Cerebellar nuclear complex (tissue), 1 donor: ENCODE measurements at places on chromosomes 13 and 19.

GRCh38 chr19:53908106-53908934 is 758 bp upstream of the CACNG7 start:
- DNase-seq, result peak; percentile 74

GRCh38 chr19:571566-571974 is 826 bp upstream of the BSG start:
- DNase-seq, result no peak

DNA sequence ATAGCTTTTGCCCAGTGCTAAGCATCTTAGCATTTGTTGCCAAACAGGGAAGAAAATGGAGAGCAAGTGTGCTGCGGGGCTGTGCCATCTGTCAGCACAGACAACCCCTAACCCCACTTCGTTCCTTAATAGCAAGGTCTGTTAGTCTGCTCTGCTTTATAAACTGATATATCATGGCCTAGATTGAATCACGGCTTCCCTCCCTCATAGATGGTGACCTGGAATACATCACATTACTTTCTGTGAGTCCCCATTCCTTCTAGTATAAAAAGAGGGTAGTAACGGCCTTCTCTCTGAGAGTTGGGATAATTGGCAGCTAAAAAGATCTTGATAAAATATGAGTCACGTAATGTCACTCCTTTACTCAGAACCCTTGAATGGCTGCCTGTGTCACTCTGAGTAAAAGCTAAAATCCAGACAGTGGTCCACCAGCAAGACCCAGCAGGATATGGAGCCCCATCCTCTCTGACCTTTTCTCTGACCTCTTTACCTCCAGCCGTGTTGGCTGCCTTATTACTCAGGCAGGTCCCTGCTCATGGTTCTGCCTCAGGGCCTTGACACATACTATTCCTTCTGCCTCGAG is 151.7 kb downstream of the DLEU7 start:
- no peak for DNase-seq

- no peak for DNase-seq
Observed at GRCh38 chr19:48454150-48454730, 1.1 kb upstream of the KCNJ14 start.

GRCh38 chr13:110572778-110573118 is 11.2 kb upstream of the RAB20 start:
- DNase-seq, result no peak

- DNase-seq, result no peak
Observed at GRCh38 chr13:70385852-70386251, 277.6 kb upstream of the KLHL1 start.

GRCh38 chr19:18282788-18283141 is 1.3 kb upstream of the JUND start:
- no peak for DNase-seq

DNA sequence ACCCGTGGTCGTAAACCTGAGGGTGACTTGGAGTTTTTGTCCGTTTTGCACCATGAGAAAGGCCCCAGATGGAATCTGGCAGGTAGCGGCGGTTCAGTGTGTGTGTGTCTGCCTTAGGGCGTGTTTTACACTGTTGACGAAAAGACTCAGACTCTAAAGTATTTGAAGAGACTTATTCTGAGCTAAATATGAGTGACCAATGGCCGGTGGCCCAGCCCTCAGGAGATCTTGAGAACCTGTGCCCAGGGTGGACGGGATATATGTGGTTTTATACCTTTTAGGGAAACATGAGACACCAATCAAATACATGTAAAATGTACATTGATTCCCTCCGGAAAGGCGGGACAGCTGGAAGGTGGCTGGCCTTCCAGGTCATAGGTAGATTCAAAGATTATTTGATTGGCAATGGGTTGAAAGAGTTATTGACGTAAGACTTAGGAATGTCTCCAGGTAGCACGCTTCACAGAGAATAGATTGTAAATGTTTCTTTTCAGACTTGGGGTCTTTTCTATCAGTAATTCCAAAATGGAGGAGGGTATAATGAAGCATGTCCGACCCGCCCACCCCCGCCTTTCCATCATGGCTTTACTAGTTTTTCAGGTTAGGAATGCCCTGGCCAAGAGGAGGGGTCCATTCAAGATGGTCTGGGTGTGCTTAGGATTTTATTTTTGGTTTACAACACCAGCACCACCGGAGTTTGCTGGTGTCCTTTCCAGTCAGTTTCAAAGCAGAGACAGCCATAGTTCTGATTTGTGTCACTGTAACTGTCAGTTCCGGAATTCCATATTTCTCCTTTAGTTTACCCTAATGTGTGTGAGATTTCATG is 1.0 kb upstream of the ZNF529 start:
- DNase-seq, result no peak

GRCh38 chr19:1046836-1047695 is 7.2 kb downstream of the ABCA7 start:
- DNase-seq, result no peak

DNA sequence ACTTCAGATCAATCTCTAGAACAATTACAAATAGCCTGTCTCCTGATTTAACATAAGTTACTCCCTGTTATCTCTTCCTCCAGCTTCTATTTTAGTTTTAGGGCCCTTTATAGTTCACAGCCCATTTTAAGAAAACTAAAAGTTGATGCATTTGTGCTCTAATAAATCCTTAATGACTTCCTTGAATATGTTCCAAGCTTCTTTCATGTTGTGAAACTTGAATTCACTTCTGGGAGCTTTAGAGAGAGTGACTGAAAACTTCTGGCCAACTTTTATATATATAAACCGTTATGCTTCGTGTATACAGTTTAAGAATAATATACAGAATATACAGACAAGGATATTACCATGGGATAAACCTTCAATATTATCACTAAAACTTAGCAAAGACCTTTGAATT is 366.8 kb downstream of the TBC1D4 start:
- no peak for DNase-seq

- no peak for DNase-seq
Observed at GRCh38 chr13:102620516-102620915, 23.7 kb downstream of the TPP2 start.

DNA sequence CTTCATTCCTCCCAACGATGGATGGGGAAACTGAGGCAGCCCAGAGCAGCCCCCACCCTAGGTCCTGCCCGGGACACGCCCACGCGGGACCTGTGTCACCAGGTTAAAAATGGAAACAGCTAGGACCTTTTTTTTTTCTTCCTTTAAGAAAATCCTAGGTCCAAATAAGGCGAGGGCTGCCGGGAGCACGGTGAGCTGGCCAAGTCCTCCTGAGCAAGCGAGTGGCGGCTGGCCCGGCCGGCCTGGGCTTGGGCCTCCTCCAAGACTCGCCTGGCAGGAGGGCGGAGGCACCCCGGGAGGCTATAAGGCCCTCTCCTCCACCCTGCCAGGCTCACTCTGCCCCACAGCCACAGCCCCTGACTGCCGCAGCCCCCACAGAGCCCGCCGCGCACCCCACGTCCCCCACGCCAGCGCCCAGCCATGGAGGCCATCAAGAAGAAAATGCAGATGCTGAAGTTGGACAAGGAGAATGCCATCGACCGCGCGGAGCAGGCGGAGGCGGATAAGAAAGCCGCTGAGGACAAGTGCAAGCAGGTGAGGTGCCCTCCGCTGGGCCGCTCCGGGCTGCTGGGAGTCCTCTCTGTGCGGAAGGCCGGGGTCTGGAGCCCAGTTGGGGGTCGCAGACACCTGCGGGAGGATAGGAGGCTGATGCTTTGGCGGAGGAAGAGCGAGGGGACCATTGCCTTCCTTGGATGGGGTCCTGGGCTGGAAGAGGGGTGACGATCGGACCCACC is 8.9 kb upstream of the TPM4 start:
- no peak for DNase-seq

DNA sequence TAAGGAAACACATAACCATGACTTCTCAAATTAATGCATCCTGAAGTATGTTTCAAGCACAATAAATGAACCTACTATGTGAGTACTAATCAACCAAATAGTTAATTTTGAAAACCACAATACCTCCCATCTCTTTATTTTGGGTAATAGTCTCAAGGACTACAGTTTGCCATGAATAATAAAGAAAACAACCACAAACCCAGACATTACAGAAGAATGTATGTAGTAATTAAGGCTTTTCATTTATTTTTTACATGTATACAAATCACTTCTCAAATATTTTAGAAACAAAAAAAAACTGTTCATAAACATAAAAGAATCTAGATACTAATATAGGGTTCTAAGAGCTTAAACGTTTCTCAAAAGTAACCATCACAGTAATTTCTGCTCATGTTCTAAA is 6.8 kb downstream of the KATNAL1 start:
- no peak for DNase-seq

DNA sequence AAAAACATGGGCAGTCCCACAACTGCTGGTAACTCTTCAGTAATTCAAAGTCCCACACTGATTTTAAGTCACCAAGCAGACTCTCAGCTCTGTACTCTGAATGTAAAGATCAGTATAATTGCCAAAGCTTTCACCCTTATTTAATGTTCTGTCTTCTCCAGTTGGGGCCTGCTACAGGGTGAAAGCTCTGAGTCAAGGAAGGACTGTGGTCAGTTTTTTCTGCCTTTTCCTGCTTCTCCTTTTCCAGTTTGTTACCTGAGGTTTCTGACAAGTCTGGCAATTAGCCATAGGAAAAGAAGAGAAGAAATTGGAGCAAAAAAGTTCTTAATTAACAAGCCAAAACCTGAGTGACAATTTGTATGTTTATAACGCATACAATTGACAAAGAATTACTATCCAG is 279.3 kb downstream of the RBM26 start:
- no peak for DNase-seq

DNA sequence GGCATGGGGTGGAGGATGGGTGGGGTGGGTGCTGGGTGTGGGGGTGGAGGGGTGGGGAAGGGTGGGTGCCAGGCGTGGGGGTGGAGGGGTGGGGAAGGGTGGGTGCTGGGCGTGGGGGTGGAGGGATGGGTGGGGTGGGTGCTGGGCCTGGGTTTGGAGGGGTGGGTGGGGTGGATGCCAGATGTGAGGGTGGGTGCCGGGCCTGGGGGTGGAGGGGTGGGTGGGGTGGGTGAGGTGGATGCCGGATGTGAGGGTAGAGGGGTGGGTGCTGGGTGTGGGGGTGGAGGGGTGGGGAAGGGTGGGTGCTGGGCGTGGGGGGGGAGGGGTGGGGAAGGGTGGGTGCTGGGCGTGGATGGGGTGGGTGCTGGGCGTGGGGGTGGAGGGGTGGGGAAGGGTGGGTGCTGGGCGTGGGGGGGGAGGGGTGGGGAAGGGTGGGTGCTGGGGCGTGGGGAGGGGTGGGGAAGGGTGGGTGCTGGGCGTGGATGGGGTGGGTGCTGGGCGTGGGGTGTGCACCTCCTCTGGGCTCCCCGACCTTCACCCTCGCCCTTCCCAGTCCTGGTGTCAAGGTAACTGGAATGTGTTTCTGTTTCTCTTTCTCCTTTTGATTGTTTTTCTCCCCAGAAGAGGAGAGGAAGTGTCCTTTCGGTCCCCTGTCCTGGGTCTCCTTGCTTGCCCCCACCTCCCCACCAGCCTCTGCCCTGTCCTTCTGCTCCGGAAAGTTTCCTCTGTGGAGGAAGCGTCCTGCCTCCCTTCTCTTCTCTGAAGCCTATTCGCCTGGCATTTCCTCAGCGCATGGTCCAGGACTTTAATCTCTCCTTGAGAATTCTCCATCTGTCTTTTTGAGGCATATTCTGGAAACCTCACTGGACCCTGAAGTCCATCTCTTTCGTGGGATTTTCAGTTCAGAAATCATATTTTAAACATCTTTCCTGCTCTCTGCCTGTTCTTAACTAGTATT is 22.9 kb upstream of the CFAP97D2 start:
- DNase-seq, result no peak

- DNase-seq, result no peak
Observed at GRCh38 chr19:30648866-30649862, 277.0 kb downstream of the ZNF536 start.

- DNase-seq, result no peak
Observed at GRCh38 chr13:64033921-64034320, 2618.3 kb upstream of the PCDH20 start.

GRCh38 chr19:42284591-42285341 is 15.7 kb downstream of the CIC start:
- no peak for DNase-seq
